ENCODE measurements at places on chromosomes 2 and 18. TPM values are rescaled to one million over a fixed set of nuclear protein-coding genes. Genes with fewer than 3 reads are reported as not detected.

The POTEI gene
- total RNA-seq, result 1.3 TPM

The PCARE gene
- not detected for total RNA-seq

The GREB1 gene
- total RNA-seq, result 143 TPM

The SANBR gene
- total RNA-seq, result 33.3 TPM

The CXCR1 gene
- not detected for total RNA-seq

The SKOR2 gene
- total RNA-seq, result 1.4 TPM

The MRPL44 gene
- 33.4 TPM for total RNA-seq

The HOXD12 gene
- total RNA-seq, result not detected

The SCN9A gene
- 0.86 TPM for total RNA-seq

The SYT4 gene
- total RNA-seq, result 8.2 TPM

The ANKRD36C gene
- 46.2 TPM for total RNA-seq

The IL37 gene
- total RNA-seq, result not detected

The CRYGC gene
- not detected for total RNA-seq

The ABCB11 gene
- total RNA-seq, result 0.07 TPM

DNA sequence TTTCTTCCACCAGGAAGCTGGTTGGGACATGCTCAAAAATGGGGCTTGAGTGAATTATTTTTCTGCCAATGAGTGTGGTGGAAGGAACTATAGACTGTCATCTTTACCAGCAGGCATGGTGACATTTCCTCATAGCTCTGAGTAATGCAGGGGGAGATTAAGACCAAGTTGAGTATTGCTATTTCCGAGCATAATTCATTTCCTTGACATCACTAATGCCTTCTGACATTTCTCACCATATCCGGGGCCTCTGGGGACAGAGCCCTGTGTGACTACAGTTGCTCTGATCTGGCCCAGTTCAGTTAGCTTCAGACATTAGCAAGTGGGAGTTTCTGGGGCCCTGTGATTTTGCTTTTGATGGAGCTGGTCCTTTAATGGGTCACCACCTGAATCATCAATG is 410.4 kb downstream of the MEIS1 start:
- DNase-seq, result no peak

- DNase-seq, result no peak
Measured at GRCh38 chr2:85994897-85995647, 106.3 kb upstream of the ST3GAL5 start.

DNA sequence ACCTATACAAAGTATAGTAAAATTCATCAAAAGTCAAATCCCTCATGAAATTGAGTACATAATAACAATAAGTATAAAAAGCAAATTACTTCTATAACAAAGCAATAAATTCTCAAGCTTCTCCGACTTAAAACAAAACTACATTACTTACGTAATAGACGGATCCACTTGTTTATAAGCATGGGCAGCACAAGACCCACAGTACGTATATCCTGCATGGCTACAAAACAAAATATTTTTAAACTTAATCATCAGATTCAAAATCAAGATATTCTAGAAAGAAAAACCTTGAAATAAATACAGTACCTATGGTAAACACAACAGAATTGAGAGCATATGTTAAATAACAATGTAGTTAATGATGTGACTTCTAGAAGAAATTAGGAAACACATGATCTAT is 78.9 kb downstream of the MEMO1 start:
- DNase-seq, result no peak

GRCh38 chr18:60892855-60893254 is 440.4 kb upstream of the CDH20 start:
- no peak for DNase-seq

DNA sequence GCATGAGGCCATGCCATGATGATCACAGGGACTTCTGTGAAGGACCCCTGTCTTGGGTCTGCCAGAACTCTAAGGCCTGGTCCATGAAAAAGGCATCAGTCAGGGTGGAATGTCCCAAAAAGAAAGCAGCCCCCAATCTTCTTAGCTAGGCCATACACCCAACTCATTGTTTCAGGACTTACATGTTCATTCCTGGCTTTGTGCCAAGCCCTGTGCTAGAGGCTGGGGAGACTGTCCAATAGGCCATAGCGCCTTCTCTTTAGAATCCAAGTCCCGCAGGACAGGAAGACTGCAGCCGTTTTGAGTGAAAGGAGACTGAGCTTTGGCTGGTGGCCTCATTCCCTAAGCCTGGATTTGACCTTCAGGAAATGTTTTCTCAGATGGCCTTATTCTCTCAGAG is 247.3 kb downstream of the PRKCE start:
- DNase-seq, result no peak

DNA sequence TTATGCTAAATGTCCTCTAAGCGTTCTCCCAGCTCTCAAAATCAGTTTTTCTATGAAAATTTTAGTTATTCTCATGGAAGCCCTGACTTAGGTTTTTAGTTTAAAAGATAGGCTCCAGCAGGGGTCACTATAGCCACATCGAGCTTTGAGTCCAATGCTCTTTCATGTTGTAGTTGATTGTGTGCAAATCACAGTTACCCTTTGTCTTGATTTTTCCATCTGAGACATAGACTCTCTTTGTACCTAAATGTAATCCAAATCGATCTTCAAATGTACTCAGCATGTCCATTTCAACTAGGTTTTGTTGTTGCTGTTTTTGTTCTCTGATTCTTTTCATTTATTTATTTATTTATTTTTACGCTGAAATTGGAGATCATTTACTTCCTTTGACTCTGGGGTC is 26.4 kb upstream of the MSTN start:
- DNase-seq, result peak; percentile 48

- DNase-seq, result no peak
Measured at GRCh38 chr18:55280503-55280902, 307.5 kb downstream of the TCF4 start.

DNA sequence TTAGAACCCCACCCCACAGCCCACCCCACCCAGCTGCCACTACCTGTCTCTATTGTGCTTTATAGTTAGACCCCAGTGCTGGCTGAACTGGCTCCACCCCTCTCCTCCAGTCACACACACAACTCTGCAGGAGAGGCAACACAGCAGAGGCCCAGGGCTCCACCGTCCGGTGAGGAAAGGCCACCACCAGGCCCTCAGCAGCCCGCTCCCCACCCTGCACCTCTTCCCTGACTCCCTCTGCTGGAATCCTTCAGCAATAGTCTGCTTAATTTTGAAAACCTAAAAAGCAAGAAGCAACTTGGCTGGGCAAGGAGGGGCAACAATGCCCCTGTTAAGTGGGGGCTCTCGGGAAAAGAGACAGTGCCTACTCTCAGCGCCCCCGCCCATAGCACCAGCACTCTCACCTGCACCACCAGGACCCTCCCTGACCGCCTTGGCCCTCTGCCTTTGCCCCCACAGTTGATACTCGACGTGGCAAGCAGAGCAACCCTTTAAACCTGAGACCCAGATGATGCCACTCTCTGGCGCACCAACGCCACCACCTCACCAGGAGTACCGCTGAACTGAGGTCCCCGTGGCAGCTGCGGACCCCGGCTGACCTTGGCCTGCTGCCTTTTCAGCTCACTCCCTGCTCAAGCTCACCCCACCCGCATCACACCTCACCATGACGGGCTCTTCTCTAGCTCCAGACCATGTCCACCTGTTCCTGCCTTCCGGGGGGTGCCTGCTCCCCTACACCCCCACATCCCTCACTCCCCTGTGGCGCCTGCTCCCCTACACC is 45.7 kb downstream of the NDUFA10 start:
- peak; percentile 61 for DNase-seq

GRCh38 chr2:206693399-206694137 is 24.6 kb downstream of the DYTN start:
- peak; percentile 51 for DNase-seq

GRCh38 chr18:57461652-57462269 is 26.6 kb downstream of the ONECUT2 start:
- no peak for DNase-seq

DNA sequence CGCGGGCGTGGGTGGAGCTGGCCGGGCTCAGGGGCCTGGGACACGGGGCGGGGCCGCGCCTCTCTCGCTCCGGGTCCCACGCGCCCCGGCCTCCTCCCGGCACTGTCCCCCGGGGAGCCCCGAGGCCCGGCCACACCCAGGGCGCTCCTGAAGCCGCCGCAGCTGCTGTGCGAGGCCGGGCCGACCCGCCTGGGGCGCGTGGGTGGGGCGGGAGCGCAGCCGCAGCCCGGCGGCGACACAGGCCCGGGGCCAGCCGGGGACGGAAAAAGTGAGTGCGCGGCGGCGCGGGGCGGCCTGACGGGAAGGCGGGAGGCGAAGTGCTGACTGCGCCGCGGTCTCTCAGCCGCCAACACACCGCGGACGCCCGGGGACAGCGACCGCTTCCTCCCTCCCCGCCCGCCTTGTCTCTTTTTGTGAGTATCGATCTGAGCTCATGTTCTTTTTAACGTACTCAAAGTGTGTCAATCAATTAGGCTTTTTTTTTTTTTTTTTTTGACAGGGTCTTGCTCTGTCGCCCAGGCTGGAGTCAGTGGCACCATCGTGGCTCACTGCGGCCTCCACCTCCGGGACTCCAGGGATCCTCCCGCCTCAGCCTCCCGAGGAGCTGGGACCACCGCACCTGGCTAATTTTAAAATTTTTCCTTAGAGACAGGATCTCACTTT is 14.5 kb downstream of the PDCD1 start:
- DNase-seq, result peak; percentile 50

GRCh38 chr2:147610496-147611040 is 234.3 kb upstream of the ACVR2A start:
- no peak for DNase-seq

DNA sequence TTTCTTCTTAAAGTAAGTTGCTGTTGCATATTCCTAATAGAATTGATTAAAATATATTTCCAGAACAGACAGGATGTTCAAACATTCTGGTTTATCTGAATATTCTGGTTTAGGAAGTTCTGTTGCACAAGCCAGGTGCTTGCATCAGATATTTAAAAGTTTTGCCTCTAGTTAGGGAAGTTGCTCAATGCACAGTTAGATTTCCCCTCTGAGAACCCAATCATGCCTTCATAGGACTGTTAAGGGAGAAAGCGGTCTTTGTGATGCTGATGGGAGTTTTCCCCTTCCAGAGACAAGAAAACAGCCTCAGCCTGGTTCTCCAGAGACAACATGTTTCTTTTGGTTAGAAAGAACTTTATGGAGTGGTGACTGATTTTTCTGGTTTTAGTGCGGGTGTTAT is 65.6 kb upstream of the REV1 start:
- DNase-seq, result no peak

GRCh38 chr18:29074147-29074546 is 897.2 kb upstream of the CDH2 start:
- no peak for DNase-seq

GRCh38 chr18:58242435-58242834 is 198.4 kb downstream of the NEDD4L start:
- no peak for DNase-seq

- no peak for DNase-seq
Measured at GRCh38 chr18:36504928-36505327, 207.4 kb downstream of the FHOD3 start.

- DNase-seq, result no peak
Measured at GRCh38 chr2:240191001-240191400, 50.5 kb upstream of the OTOS start.

DNA sequence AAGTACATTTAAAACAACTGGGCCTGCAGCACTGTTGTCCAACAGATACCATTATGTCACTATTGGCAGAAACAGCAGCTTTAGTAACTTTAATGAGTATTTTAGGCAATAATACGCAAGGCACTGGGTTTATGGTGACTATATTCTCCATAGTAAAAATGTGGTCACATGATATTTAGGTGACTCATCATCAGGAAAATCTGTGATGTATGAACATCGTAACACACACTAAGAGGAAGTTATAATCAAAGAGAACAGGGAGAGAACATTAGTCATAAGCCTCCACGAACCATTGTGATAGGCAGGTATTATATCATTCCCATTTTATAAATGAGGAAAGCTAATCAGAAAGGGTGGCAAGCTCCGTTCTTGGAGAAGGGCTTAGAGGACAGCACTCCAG is 36.9 kb downstream of the RAPH1 start:
- no peak for DNase-seq

DNA sequence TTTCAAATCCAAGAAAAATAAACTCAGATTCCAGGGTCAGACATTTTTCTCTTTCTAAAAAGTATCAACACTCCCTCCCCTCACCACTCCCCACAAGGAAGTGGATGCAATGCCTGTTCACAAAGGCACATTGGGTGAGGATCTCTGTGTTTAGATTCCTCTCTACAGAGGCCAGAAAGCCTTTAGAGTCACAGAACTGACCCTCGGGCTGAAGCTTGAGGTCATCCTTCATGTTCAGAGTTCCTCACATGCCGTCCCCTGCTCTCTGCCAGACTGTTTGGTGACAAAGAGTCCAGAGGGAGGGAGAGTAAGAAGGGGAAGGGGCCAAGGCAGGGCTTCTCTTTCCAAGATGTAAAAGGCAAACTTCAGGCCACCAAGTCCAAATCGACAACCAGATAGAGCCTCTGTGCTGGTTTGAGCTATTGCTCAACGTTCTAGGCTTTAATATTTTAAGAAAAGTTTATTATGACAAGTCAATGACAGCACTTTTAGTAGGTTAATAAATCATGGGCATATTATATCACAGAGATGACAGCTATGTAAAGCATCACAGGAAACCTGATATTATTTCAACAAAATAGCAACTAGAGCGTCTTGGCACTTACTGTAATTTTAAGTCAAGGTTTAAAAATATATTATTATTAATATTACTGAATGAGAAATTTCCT is 269.4 kb downstream of the ETAA1 start:
- DNase-seq, result no peak

DNA sequence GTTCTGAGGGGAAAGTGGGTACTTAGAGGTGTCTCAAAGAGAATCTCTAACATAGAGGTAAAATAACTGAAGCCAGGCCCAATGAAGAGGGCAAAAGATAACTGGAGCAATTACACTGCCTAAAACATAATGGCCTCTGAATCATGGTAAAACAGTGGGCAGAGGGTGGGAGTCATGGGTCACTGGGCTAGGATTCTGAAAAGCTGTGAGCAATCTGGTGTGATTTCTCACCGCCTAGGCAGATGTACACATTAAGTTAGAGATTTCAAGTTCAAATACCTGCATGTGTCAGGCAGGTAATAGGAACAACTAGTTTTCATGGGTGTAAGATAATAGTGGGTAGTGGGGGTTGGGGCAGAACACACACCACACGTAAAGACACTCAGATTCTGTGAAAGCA is 45.6 kb downstream of the INSIG2 start:
- no peak for DNase-seq

DNA sequence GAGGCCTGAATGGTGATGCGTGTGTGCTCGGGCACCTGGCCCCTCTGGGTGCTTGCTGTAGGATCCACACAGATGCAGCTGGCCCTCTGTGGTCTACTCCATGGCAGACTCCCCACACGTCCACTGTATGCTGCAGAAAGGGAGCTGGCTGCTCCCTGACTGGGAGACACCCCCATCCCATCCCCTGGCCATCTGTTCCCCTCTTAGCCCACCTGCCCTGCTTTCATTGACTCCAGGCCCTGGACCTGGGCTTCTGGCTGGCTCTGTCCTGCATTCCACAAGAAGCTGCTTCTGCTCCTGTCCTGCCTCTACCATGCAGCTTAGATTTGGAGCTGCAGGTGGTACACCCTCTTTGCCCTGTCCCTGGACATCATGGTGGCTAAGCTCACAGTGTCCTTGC is 80.1 kb downstream of the FHOD3 start:
- no peak for DNase-seq

- no peak for DNase-seq
Measured at GRCh38 chr2:30135541-30135940, 11.3 kb upstream of the YPEL5 start.

- DNase-seq, result no peak
Measured at GRCh38 chr2:146950361-146950760, 894.5 kb upstream of the ACVR2A start.

- no peak for DNase-seq
Measured at GRCh38 chr2:76748581-76749296, 773.4 kb downstream of the LRRTM4 start.
